NCI-H187 treated with DMSO at 0.1 percent for 48 hours (cell line): ENCODE measurements at places on chromosomes 7 and 10.

GRCh38 chr10:69609077-69609476 lies 21.0 kb upstream of the FAM241B start:
- DNase-seq: no peak

DNA sequence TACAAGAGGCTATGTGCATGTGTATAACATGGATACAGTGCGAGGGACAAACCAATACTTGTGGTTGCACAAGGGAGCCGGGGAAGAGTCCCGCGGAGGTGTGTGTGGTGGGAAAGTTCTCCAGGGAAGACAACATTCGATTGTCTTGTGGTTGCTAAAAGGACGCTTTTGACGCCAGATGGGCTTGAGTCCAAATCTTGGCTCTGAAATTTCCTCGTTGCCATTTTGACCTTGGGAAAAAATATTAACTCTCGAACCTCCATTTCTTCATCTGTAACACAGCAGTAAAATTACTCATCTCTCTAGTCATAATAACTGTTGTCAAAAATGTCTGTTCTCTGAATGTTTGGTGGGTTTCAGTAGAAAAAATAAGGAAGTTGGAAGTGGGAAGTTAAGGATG lies 16.5 kb downstream of the PLXDC2 start:
- no peak for DNase-seq

DNA sequence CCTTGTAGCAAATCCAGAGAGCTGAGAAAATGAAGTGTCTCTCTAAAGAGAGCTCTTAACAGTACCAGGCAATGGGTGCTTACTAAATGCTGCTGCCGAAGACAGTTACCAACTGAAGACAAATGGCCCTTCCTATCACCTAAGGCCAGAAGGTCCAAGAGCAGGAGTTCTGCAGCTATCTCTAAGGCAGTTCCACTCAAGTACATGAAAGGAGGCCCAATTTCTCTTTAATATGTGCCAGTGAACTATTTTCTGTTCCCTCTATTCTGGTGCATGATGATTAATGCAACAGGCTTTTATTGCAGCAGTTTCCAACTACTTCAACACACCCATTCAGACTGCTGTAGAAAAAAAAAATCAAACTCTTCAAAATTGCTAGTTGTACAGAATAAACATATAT lies 122.5 kb downstream of the SLC25A13 start:
- DNase-seq: no peak

DNA sequence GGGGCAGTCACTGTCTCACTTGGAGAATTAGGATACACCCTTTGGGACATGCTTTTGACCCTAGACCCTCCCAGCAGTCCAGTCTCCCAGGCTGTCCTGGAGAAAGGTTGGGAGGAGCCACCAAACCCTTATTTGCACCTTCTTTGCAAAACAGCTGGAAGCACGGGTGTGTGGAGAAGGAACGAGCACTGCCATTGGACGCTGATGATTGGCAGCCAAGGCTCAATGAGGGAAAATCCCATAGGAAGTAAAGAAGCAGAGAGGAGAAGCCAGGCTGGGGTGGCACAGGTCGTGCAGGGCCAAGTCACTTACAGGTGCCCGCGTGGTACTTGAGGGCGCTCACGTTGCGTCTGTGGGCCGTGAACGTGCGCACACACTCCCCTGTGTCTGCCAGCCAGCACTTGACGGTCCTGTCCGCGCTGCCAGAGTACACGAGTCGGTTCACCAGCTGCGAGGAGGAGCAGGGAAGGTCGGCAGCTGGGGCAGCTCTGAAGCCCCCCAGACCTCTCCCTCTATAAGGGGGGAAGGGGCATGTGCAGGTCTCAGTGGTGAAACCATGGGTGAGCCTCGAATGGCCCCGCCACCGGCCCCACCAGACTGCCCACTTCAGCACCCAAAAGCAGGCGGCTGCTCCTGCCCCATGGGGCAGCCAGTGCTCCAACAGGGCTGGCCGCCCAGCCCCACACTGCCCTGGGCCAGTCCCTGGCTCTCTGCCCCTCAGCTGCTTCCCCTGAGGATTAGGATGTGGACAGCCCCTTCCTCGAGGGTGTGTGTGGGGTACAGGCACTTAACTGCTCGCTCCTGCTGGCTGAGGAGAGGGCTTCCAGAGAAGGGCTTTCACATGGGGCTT lies 24.8 kb downstream of the WDR86 start:
- DNase-seq: no peak

DNA sequence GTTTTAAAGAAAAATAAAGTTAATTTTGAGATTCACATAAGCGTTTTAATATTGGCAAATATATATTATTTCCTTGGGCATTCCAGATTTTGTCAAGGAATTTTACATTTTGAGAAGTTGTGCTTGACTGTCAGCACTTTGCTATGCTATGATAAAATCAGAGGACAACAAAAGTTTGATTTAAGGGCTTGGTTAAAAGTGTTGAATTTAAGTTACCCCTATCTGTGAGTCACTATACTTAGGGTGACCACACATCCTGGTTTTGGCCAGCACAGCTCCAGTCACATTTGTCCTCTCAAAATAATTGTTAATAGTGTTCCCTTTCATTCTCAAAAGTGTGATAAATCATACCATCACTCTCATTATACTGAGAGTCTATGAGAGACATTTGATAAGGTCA lies 34.2 kb upstream of the ANK3 start:
- no peak for DNase-seq

- no peak for DNase-seq
Measured at GRCh38 chr7:135755351-135755753, 6.7 kb upstream of the FAM180A start.

GRCh38 chr7:157977717-157978496 lies 609.7 kb downstream of the PTPRN2 start:
- no peak for DNase-seq

DNA sequence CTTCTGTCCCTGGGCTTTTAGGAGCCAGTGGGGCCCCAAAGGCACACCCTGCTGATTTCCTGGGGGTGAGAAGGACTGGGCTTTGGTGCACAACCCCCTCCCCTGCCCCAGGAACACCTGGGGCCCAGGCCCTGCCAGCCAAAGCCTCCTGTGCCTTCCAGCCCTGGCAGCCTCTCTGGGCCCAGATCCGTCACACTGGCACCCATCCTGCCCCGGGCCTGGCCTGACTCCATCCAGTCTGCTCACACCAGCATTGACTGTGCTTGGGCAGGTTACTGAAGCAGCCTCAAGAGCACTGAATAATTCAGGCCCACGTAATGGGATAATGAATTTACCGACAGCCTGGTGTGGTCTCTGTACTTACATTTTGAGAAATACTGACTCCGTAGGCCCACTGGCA lies 12.0 kb upstream of the COMTD1 start:
- no peak for DNase-seq

DNA sequence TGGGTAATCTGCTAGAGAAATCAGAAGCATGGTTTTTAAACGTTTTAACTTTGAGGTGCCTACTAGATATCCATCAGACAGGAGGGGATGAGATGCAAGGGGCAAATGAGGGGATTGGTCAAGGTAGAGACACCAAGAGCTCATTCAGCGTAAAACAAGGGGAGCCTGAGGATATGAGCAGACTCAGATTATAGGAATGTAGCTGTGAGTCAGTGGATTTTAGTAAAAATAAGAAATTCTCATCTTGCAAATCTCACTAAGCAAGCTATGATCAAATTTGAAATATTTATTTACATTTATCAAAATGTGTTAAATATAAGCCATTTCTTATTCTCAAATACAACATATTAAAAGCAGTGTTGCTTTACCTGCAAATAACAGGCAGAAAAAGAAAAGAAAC lies 21.4 kb upstream of the TFEC start:
- DNase-seq: no peak

DNA sequence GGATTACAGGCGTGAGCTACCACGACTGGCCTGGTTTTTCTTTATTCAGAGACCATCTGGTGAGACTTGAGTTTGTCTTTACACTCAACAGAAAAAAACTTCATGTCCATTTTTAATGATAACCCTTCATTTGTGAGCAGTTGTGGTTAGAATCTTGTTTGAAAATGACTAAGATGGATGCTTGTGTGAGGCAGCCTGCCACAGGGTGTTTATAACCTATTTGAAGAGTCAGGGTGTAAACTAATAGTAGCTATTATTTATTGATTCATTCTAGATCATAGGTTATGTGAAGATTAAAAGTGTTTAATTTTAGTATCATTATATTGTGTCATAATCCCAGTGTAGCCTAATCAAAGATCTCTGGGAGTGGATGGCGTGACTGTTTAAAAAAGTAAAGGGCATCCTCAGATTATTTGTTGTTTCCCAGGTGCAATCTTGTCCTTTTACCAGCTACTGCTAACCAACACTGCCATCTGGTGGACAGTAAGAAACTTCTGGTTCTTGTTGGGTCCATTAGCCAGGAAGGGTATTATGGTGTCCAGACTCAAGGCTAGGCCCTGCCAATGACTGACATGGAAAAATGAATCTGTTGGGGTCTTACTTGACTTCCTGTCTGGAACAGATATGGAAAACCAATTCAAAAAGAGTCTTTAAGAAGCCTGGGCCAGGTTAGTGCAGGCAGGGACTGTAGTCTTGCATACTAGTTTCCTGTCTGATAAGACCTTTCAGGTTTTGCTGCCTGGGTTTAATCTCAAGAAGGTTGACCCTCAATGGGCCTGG lies 24.9 kb downstream of the NRBF2 start:
- no peak for DNase-seq

GRCh38 chr10:72740528-72740927 lies 48.6 kb downstream of the MCU start:
- DNase-seq: no peak

DNA sequence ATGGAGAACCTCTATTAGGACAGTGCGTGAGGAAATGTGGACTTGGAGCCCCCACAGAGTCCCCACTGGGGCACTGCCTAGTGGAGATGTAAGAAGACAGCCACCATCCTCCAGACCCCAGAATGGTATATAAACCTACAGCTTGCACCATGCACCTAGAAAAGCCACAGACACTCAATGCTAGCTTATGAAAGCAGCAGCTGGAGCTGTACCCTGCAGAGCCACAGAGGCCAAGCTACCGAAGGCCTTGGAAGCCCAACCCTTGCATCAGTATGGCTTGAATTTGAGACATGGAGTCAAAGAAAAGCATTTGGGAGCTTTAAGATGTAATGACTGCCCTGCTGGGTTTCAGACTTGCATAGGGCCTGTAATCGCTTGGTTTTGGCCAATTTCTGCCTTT lies 361.3 kb downstream of the ZNF248 start:
- DNase-seq: no peak

- no peak for DNase-seq
Measured at GRCh38 chr10:131816157-131816775, 84.5 kb upstream of the PPP2R2D start.

DNA sequence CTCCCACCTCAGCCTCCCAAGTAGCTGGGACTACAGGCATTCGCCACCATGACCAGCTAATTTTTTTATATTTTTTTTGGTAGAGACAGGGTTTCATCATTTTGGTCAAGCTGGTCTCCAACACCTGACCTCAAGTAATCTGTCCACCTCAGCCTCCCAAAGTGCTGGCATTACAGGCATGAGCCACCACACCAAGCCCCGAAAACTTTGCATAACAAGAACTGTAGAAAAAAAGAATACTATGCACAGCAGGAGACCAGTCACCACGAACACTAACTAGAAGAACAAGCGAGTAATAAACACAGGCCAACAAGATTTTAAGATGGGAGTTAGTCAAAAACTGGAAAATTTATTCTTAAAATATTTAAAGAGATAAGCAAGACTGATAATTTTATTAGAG lies 447.0 kb downstream of the ETV1 start:
- no peak for DNase-seq

DNA sequence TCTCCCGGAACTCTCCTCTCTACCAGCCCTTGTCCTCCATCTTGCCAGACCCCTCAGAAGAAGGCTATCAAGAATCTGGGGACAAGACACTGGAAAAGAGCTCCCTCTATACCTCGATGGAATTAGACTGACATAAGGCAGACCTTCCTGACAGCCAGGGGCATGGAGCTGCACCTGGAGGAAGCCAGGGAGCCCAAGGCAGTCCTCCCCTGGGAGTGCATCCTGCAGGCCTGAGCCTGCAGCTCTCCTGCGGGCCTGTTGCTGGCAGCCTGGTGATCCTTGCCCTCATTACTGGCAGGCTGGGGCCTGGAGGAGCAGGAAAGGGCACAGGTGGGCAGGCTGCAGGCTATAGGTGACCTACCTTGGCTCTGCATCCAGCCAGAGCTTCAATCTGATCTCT lies 323.4 kb downstream of the GRID1 start:
- DNase-seq: no peak

DNA sequence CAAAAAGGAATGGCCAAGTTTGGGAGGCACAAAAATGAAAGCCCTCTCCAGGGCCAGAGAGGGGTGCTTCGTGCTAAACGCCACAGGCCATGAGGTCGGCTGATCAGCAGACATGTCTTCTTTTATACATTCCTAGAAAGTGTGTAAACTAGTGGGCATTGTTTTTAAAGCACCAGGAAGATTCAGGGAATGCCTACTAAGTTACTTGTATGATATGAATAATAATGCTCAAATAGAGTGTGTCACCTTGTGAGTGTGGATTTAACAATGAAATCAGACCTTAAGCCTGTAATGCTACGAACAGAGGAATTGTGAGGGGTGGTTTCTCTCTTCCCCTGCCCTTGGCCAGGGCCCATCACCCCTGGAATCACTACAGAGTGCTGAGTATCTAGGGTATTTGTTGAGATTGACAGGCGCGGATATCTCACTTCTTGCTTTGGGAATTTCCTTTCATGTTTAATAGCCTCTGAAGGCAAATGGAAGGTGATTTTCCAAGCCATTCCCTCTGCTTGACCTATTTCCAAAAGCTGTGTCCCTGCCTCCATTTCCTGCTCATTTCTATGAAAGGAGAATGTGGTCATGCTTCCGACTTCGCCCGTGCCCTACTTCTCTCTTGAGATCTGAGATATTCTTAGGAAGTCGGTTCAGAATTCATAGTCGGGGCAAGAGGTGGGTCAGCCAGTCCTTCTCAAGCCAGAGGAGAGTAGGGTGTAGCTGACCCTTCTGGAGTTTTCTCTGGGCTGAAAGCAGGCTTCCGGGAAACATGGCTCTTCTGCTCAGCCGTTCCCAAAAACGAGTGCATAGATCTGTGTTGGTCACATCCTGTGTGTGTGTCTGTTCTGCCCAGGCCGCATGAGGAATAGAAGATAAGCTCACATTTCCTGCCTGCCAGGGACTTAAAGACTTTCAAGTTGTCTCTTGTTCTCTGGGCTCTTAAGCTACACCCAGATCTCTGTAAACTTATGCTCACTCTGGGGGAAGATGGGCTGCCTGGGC lies 167.8 kb upstream of the ITGB1 start:
- DNase-seq: no peak

DNA sequence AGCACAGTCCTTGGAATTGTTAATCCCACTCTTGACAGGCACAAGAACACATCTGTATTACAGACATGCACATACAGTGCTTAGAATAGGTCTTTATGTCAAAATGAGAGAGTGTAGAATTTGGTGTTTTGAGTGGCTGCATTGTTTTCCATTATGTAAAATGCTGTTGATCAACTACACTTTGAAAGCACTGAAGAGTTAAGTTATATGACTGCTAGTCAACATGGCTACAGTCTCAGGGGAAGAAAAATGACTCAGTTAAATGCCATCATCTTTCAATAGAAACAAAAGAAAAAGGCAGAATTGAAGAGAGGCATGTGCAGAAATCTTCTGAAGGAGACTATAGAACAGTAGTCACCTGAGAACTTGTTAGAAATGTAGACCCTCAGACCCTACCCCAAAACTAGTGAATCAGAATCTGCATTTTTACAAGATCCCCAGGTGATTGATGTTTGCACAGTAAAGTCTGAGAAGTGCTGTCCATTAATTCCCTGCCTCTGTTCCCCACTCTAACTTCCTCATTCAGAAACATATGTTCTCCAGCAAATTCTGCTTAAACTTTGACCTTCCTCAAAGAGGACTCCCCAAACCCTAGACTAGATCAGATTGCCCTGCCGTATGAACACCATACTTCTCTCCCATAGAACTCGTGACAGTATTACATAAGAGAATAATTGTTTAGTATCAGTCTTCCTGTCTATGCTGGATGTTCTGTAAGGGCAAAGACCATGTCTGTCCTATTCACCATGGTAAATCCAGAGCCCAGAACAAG lies 16.0 kb downstream of the SND1 start:
- no peak for DNase-seq
